Vagina (tissue), 2 donors: ENCODE measurements at places on chromosomes 1 and 21.

DNA sequence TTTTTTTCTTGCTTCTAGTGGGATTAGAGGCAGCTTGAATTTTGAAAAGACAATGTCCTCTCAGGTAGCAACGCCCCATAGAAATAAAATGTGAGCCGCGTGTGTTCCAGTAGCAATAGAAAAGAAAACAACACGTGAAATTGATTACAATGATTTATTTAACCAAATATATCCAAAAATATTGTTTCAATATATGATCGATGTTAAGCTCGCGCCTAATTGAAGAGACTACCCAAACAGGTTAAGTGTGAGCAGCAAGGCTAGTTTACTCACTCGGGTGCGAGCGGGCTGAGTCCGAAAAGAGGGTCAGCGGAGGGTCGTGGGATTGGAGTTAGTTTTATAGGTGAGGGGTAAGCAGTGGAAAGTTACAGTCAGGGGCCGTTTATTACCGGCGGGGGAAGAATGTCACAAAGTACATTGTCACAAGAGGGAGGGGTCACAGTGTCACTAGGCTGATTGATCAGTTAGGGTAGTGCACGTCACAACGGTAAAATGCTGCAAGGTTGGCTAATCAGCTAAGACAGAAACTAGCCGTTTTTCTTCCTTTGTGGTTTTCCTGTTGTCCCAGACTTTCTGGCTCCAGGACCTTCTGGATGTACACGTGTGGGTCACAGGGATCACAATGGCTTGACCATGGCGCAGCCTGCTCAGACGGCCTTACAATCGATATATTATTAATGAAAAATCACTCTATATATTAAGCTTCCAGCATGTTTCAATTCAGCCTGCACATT, 697 bp upstream of the ZNF670 start:
- no peak for DNase-seq

DNA sequence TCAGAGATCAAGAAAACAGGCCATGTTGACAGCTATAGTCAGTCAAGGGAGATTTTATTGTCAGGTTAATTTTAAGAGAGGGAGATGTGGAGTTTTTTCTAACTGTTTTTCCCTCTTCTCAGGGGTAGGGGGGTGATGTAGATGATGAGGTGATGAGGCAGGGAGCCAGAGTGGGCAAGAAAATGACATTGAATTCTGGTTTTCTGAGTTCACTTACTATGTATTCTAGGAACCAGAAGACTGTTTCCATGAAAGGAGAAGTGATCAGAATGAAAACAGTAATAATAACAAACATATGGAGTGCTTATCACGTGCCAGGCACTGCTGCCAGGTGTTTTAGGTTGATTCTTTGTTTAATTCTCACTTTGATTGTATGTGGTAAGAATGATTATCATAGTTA, 40.2 kb downstream of the CASQ2 start:
- DNase-seq: no peak

GRCh38 chr1:248792342-248792741, 33.4 kb downstream of the SH3BP5L start:
- DNase-seq: no peak

- no peak for DNase-seq
Measured at GRCh38 chr21:18499761-18500376, 96.3 kb upstream of the TMPRSS15 start.

GRCh38 chr1:153402226-153402625, 11.4 kb upstream of the S100A8 start:
- peak; percentile 74 for DNase-seq

- DNase-seq: no peak
Measured at GRCh38 chr1:219659684-219660083, 46.8 kb upstream of the ZC3H11B start.

DNA sequence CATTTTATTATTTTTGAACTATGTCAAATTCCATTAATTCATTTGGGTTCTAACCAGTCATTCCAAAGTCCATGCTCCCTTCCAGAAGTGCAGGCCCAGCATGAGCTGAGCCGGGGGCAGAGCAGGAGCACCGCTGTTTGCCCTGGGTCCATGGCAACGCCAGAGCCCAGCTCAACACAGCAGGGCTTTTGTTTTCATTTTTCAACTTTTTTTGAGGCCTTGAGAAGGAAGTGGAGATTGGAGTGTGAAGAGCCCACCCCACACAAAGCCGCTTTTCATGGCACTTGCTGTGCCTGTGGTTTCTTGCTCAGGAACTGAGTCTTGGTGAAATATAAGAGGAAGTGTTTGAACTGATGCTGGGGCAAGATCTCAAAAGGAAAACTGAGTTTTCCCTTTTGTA, 13.2 kb upstream of the PRMT2 start:
- no peak for DNase-seq

- DNase-seq: no peak
Measured at GRCh38 chr1:116690849-116691406, 23.4 kb upstream of the IGSF3 start.

DNA sequence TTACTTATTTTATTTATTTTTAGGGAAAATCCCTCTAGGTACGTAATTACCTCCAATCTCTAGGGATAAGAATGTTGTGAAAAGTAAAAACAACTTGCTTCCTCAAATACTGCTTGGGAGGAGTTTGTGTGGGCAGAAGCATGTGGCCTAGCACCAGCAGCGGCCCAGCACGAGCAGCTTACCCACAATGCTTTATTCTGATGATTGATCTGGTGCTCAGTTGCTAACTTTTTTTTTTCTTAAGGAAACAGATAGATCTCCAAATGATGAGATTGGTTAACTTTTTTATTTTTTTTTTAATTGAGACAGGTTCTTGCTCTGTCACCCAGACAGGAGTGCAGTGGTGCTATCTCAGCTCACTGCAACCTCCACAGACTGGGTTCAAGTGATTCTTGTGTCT, 4.2 kb downstream of the CLIC6 start:
- DNase-seq: no peak

- no peak for DNase-seq
Measured at GRCh38 chr1:204992201-204992997, 50.6 kb upstream of the CNTN2 start.

GRCh38 chr21:36207577-36208320, 51.1 kb downstream of the DOP1B start:
- no peak for DNase-seq

DNA sequence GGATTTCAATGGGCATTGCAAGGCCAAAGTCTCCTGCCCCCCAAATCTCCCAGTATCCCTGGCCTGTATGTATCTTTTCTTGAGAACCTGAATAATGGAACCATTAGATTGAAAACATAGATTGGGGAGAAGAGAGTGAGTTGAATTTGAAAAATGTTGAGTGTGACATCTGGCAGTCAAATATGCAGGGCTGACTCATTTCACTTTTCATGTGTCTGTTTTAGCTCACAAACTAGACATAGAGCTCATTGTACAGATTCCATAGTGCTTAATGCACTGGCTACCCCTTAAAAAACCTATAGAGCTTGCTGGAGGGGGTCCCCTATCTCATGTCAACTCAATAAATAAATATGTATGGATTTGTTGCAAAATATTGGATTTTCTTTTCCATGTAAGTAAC, 30.8 kb downstream of the DDR2 start:
- no peak for DNase-seq

DNA sequence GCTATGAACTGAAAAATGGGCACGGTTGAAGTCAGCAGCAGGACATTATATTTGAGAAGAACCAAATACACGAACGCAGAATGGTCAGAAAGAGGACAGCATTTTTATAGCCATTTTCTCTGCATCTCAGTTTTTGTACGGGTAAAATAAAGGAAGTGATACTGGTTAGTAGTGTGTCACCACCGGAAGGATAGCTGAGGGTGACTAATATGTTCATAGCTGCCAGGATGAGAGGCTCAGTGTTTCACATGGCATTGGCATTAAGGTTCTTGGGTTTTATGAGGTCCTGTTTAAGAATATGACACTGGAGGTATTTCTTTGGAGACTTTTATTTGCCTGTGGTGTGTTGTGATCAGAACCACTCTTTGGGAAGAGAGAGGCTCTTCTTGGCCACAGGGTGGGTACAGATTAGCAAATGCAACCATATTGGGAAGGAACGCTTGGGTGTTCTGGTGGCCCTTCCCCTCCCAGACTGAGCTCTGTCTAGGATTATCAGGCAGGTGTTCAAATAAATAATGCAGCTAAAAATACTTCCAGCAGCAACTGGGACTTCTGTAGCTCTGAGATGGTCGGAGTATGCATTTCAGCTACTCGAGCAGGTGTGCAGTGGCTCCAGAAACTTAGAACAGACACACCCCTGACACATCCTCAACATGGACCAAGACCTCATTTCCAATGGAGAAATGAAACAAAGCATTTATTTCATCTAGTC, 158.2 kb downstream of the PBX1 start:
- DNase-seq: no peak

GRCh38 chr1:212930986-212931678, 19.2 kb upstream of the VASH2 start:
- no peak for DNase-seq

DNA sequence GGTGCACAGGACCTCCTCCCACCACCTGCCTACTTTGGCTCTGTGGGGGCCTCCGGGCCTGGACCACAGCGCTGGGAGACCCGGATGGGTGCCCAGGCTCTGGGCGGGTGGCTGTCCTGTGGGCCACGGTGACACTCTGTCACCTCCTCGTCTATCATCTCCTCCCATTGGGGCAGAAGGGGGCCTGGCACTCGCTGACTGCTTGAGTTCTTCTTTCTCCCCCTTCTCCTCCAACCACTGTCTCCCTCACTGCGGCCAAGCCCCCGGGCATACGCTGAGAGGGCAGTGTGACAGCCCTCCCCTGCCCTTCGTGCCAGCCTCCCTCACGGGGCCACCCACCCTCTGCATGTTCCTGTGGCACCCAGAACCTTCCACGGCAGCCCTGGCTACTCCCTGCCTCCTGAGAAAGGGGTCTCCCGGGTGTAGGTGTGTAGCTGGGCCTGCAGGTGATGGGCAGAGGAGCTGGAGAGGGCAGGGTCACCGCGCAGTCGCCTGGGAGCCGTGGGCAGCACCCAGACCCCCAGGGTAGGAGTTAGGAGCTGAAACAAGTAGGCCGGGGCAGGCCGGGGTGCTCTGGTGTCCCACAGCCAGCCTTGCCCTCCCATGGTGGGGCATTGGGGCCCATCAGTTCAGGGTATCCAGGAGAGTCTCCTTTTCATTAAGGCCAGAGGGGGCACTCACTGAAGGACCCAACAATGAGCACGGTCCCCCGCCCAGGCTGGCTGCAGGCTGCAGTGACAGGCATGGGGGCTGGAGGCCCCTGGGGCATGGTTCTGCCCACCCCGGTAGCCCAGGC, 9.2 kb upstream of the ARF1 start:
- DNase-seq: no peak

GRCh38 chr1:115115521-115116161, 26.3 kb upstream of the TSPAN2 start:
- no peak for DNase-seq

DNA sequence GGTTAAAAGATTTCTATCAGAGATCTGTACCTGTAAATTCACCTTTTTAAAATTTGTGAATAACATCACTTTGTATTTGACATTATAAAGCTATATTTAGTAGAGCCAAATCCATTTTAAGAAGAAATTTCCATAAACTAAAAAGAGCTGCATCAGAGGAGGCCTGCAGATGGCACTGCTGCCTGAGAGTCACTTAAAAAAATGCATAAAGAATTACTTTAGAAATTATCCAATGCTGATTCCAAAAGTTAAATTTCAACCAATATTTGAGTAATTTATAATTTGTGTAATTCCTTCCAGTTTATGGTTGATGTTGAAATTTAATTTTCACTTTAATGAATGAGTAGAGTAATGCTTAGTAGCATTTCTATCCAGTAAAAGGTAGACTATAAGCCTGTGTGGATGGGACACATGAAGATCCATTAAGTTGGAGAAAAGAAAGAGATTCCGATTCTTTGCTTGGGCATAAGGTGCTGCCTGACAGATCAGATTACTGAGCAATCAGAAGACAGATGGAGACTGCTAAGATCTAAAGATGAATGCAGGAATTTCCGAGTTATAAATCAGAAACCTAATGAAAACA, 20.7 kb upstream of the RPE65 start:
- no peak for DNase-seq

DNA sequence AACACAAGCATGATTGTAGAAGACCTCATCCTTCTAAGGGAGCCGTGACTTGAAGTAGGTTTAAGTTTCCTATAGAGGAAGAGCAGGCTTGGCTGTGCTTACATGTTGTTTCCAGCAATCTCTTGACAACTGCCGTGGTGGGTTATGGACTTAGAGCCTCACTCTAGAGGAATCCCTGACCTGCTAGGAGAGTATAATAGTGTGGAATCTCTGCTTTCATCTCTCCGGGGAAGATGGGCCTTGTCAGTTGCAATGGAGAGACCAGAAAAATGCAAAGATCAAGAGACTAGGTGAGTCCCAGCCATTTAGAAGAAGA, 137.6 kb downstream of the MIS18A start:
- no peak for DNase-seq

DNA sequence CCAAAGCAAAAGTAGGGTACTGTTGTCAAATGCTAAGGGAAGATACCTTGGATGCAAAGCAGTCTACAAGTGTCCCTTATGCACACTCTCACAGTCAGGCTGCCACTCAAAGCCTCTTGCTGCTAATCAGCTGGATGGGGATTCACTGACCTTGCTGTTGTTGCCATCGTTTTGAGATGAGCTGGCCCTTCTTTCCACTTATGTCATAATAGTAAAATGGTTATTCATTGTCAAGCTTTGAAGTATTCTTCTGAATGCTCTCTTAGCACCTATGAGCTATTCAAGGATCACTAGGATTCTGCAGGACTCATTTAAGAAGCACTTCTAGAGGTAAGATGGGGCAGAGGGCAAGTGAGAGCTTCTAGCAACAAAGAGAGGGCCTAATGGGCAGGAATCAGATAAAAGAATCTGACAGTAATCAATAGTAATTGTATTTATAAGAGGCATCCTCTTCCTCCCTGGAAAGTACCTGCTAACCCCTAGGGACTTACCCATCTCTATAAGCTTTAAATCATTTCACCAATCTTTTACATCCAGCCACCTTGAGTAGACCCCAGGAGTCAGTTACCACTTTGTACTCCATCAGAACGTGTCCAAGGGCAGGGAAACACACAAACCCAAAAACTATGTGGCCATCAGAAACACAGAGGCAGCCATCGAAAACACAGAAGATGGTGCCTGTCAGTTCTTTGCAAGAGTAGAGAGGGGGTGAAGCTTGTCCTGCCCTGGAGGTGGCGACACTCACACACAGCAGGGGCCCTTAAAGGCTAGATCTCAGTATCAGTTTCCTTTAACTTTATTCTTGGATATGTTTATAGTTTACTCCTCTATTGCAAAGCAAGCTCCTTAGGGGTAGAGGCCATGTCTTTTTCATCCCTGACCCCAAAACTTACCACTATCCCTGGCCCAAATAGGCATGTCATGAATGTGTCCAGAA, 103.7 kb upstream of the NFIA start:
- DNase-seq: no peak

DNA sequence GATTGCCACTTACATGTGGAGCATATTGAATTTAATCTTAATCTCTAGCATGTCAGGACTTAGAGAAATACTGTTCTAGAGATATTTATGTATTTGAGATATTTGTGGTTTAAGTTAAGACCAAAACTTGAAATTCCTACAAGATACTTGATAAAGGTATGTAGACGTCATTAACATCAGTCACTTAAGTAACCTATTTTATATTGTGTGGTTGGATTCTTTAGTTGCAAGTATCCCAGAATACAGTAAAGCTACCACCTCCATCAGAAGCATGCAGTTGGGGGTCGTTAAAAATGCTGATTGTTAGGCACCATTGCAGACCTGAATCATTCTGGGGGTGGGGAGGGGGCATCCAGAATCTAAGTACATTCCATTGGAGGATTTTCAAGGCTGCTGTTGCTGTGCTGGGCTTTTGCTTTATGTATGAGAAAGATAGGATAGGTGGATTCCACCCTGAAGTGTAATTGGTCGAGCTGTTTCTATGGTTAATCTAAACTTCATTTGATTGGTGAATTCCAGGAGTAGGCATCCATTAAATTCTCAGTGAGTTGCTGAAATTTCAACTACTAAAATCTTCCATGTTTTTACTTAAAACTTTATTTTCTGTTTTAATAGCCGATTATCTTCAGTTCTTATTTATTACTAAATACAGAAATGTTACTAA, 4.0 kb downstream of the H3-3A start:
- no peak for DNase-seq
